ENCODE measurements at places on chromosomes 4 and X. TPM values are rescaled to one million over a fixed set of nuclear protein-coding genes. Genes with fewer than 3 reads are reported as not detected.

DNA sequence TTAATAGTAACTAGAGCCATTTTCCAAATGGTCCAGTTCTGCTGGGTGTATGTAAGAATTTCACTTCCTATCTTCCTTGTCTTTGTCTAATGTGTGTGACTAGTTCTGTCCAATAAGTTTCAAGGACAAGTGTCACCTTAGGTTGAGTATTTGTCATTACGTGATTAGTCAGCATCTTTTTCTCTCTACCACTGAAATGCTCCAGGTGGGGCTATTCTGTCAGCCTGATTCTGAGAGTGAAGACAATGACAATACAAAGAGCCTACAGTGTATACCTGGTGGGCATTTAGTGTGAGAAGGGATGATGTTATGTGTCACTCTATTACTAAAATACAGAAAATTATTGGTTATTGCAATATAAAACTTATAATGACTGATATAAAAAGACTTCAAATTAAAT is 876.3 kb downstream of the C4orf33 start:
- peaks cover 4% of the 10 kb centered on the region for H3K36me3 ChIP-seq
- H3K4me3 ChIP-seq, result no peak overlapping the region
- no peak for DNase-seq
- no peaks in the 10 kb centered on the region for H3K4me1 ChIP-seq

GRCh38 chr4:145196747-145197146 is 16.4 kb upstream of the OTUD4 start:
- H3K36me3 ChIP-seq, result no peaks in the 10 kb centered on the region
- no peaks in the 10 kb centered on the region for H3K4me1 ChIP-seq
- no peak overlapping the region for H3K27ac ChIP-seq

DNA sequence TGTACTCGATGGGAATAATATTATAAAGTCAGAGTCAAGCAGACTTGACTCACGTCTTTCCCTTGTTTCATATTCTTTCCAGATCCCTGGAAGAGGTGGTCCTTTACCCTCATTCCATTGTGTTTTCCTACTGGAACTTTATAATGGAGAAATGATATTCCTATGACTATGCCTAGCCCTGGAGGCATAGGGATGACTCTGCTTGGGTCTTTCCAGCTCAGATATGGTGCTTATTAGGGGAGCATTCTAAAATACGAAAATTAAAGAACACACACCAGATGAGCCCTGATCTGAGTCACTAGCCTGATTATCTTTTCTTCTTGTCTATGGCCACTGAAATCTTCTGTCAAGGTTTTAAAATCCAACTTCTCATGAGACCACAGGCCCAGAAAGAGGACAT is 231.4 kb downstream of the ANKRD50 start:
- DNase-seq, result no peak
- H3K4me3 ChIP-seq, result no peak overlapping the region
- H3K36me3 ChIP-seq, result no peaks in the 10 kb centered on the region

GRCh38 chr4:138189206-138189605 is 52.9 kb downstream of the SLC7A11 start:
- H3K27me3 ChIP-seq, result no peaks in the 10 kb centered on the region
- no peak overlapping the region for H3K27ac ChIP-seq
- H3K4me1 ChIP-seq, result no peaks in the 10 kb centered on the region
- no peaks in the 10 kb centered on the region for H3K36me3 ChIP-seq
- no peak for DNase-seq
- no peak overlapping the region for H3K4me3 ChIP-seq

DNA sequence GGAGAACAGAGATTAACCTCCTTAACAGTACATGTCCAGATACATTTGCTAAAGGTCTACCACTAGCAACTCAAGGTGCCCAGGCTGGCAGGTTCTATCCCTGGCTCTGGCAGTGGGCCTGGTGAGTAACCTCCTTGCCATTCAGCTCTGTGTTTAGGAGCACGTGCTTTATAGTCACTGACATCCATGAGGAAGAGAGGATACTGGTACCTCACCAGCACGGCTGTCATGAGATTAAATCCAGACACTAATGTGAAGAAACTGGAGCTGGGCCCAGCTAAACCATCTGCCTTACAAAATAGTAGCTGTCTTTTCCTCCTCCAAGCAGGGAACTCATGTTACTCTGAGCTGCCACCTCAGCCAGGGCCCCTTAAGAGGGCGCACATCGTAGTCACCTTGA is 45.3 kb downstream of the GPRASP3 start:
- H3K27ac ChIP-seq, result no peak overlapping the region
- DNase-seq, result no peak
- H3K27me3 ChIP-seq, result no peaks in the 10 kb centered on the region
- H3K36me3 ChIP-seq, result no peaks in the 10 kb centered on the region

GRCh38 chr4:102807345-102807744 is 20.0 kb downstream of the UBE2D3 start:
- no peak overlapping the region for H3K27ac ChIP-seq
- H3K4me3 ChIP-seq, result no peak overlapping the region
- peaks cover 37% of the 10 kb centered on the region for H3K36me3 ChIP-seq
- H3K4me1 ChIP-seq, result peaks cover 58% of the 10 kb centered on the region
- no peaks in the 10 kb centered on the region for H3K27me3 ChIP-seq

DNA sequence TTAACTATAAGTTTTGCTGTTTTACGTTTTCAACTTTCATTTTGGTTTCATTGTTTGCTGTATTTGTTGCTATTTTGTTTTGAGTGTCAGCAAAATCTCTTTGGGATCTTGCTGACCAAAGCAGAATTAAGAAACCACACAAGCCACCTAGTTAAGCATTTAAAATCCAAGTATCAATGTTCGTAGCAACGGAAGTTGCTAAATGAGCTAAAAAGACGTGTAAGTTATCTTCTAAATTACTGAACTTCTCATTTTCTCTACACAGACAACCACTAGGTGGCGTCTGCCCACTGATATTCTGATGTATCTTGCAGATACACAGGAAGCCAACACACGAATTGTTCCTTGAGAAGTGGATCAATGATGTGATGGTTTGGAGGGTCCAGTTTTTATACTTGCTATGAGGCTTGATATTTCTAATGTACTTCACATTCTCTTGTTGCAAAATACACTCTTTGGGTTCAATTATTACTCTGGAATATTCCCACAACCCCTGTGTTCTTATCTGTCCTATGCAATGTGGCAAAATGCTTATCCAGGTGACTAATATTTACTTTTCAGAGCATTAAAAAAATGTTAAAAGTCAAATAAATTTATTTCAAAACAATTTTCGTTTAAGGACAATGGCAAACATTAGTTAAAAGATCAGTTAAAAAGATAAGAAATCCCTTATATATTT is 250.5 kb downstream of the TECRL start:
- H3K36me3 ChIP-seq, result no peaks in the 10 kb centered on the region
- H3K27me3 ChIP-seq, result no peaks in the 10 kb centered on the region
- H3K27ac ChIP-seq, result no peak overlapping the region

- DNase-seq, result no peak
- no peak overlapping the region for H3K4me3 ChIP-seq
- no peaks in the 10 kb centered on the region for H3K27me3 ChIP-seq
- H3K36me3 ChIP-seq, result peaks cover 8% of the 10 kb centered on the region
These were observed 198.3 kb downstream of the ARAP2 start for GRCh38 chr4:36046026-36046425.

DNA sequence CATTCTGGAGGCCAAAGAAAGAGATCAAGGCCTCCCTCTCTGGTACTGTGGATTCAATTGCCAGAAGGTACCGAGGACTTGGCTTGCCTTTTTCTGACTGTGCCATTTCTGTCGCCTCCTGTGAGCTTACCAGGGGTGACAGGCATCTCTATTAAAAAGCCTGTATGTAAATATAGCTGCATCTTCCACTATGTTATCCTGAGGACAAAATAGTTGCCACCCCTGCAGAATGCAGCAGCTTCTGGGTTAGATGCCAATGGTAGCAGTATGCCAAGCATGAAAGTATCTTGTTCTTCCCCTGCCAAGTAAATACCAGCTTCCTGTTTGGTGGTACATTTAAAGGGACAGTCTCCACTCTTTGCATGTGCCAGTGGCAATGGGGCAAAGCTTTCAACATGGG is 10.7 kb downstream of the TRPC5OS start:
- H3K27ac ChIP-seq, result no peak overlapping the region
- no peaks in the 10 kb centered on the region for H3K4me1 ChIP-seq
- no peak for DNase-seq
- H3K36me3 ChIP-seq, result no peaks in the 10 kb centered on the region

DNA sequence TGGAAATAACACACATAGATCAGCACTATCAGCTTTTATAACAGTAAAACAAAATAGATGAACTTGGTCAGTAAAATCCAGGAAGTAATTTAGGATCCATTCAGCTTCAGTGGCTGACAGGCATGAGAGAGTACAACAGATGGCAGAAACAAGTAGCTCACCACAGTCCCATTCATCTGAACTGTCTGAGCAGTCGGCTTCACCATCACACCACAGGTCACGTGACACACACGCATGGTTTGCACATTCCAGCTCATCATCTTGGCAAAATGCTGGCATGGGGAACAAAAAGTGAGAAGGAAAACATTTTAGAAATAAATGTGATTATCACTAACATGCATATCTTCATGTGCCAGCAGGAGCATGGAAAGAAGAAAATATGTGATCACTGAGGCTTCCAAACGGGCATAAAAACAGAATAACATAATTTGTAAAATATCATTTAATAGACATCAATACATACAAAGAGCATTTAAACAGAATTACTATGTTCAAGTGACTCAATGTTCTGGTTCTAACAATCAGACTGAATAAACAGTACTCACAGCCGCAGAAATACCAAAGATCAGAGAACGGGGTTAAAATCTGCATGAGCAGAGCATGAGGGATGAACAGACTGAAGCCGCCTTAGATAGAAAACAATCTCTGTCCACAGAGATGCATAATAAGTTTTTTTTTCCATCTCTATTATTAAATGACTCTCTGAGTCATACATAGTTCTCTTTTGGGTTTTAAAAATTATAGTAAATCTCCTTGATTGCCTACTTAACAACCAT is 158.1 kb downstream of the ATP10D start:
- H3K4me3 ChIP-seq, result no peak overlapping the region
- no peaks in the 10 kb centered on the region for H3K36me3 ChIP-seq
- H3K27ac ChIP-seq, result no peak overlapping the region
- H3K27me3 ChIP-seq, result peaks cover 8% of the 10 kb centered on the region
- no peaks in the 10 kb centered on the region for H3K4me1 ChIP-seq

DNA sequence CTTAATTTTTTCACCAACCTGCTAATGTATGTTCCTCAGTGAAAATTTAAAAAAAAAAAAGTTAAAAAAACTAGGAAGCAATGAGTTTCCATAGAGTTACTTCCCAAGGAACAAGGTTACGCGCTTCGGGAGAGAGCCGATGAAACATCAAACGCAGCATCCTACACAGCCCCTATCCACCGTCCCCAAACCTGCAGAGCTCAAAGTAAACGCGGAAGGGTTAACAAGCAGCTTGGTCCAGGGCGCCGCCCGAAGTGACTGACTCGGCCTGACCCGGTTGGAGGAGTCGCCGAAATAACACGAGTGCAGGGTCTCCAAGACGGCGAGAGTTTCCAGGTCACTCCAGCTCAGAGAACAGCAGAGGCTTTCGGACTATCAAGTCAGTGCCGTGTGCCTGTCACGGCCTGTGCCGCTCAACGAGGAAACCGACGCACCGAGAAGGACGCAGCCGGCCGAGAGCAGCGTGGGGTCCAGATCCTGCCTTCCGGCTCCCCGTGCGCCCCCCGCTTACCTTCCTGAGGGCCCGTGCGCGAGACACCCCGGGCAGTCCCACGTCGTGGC is 512 bp downstream of the NOP14 start:
- peaks cover 8% of the 10 kb centered on the region for H3K36me3 ChIP-seq
- H3K4me3 ChIP-seq, result peak overlapping the region; percentile 87
- no peak for DNase-seq
- peaks cover 43% of the 10 kb centered on the region for H3K4me1 ChIP-seq

- peaks cover 35% of the 10 kb centered on the region for H3K27me3 ChIP-seq
- no peak overlapping the region for H3K27ac ChIP-seq
- DNase-seq, result no peak
- H3K4me3 ChIP-seq, result no peak overlapping the region
- H3K36me3 ChIP-seq, result no peaks in the 10 kb centered on the region
- peaks cover 9% of the 10 kb centered on the region for H3K4me1 ChIP-seq
These were observed 1.4 kb downstream of the SPATA4 start for GRCh38 chr4:176193938-176194337.

Gene RADX
- total RNA-seq, result 5.2 TPM

Gene PNMA5
- total RNA-seq, result not detected

Gene MAGEB2
- total RNA-seq, result not detected

Gene TCEAL6
- total RNA-seq, result not detected

Gene DCAF4L1
- total RNA-seq, result 0.90 TPM

Gene TBC1D14
- 56.9 TPM for total RNA-seq

Measured in natural killer cell treated with Interleukin-12 subunit alpha and Interleukin-12 subunit beta and Interleukin-15 and Interleukin-18, amount 100 ng/mL, for 72 hours (primary cell).